ENCODE measurements at places on chromosomes 12 and 14.
A peak's percentile ranks its signal among the peaks of the same experiment; 100 is the strongest.

DNA sequence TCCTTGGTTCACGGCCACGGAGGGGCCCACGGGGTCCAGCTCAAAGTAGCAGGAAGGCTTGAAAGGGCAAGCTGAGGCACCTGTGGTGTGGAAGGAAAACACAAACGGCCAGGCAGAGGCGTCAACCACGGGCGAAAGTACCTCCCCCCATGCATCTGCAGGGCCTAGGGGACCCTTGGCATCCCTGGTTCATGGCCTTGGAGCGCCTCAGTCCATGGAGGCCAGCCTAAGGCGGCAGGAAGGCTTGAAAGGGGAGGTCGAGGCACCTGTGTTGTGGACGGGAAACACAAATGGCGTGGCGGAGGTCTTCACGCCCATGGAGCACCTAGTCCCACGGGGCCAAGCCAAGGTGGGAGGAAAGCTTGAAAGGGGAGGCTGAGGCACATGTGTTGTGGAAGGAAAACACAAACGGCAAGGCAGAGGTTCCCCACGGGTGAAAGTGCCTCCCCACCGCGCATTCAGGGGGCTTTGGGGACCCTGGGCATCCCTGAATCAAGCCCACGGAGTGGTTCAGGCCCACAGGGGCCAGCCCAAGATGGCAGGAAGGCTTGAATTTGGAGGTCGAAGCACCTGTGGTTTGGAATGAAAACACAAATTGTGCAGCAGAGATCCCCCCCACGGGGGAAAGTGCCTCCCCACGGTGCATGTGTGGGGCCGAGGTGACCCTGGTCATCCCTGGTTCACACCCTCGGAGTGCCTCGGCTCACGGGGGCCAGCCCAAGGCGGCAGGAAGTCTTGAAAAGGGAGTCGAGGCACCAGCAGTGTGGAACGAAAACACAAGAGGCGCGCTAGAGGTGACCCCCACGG lies 380.8 kb downstream of the ALG10 start:
- no peak for DNase-seq

DNA sequence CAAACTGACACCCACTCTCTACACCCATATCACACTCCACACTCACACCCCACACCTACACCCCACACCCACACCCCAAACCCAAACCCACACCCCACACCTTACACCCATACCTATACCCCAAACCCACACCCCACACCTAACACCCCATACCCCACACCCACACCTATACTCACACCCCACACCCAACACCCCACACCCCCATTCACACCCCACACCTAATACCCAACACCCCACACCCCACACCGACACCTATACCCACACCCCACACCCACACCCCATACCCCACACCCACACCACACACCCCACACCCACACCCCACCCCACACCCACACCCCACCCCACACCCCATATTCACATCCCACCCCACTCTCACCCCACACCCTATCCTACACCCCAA lies 38.5 kb downstream of the TMEM120B start:
- no peak for DNase-seq

DNA sequence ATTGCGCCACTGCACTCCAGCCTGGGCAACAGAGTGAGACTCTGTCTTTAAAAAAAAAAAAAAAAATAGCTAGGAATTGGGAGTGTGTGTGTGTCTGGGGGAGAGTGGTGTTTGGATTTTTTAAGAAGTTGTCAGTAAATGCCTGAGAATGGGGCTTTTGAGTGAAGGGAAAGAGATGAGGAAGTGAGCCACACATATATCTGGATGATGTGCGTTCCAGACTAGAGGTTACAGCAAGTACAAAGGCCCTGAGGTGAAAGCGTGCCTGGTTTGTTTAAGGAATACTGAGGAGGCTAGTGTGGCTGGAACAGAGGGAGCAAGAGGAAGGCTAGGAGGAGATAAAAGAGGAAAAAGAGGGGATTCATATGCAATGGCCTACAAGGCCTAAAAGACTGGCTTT lies 70.0 kb downstream of the PAPLN start:
- no peak for DNase-seq

- no peak for DNase-seq
Measured at GRCh38 chr12:1206118-1206734, 215.2 kb downstream of the ERC1 start.

GRCh38 chr12:131379738-131380137 lies 331.2 kb upstream of the SFSWAP start:
- no peak for DNase-seq

- no peak for DNase-seq
Measured at GRCh38 chr14:92607251-92607650, 93.7 kb downstream of the RIN3 start.

- DNase-seq = no peak
Measured at GRCh38 chr14:58777541-58777979, 139.8 kb downstream of the DACT1 start.

- DNase-seq = no peak
Measured at GRCh38 chr12:46049665-46050064, 59.3 kb upstream of the SCAF11 start.

GRCh38 chr12:66620026-66620425 lies 58.9 kb downstream of the GRIP1 start:
- DNase-seq = no peak

GRCh38 chr12:25459541-25459951 lies 93.5 kb downstream of the LMNTD1 start:
- no peak for DNase-seq

GRCh38 chr12:47783024-47783755 lies 10.2 kb downstream of the SLC48A1 start:
- DNase-seq = no peak

DNA sequence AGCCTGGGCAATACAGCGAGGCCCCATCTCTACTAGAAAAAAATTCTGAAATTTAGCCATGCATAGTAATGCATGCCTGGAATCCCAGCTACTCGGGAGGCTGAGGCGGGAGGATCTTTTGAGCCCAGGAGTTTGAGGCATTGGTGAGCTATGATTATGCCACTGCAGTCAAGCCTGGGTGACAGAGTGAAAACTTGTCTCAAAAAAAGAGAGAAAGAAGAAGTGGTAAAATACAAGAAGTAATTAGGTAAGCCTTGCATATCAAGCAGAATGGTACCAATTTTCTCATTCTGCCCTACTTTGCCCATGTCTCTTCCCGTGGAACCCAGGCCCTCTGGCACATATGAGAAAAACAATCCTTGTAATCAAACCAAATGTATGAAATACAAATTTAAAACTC lies 70.7 kb downstream of the SUSD6 start:
- no peak for DNase-seq

- peak; percentile 17 for DNase-seq
Measured at GRCh38 chr12:109544955-109545531, 28.3 kb downstream of the MMAB start.

GRCh38 chr14:29930283-29930682 lies 2.6 kb upstream of the PRKD1 start:
- DNase-seq = no peak

DNA sequence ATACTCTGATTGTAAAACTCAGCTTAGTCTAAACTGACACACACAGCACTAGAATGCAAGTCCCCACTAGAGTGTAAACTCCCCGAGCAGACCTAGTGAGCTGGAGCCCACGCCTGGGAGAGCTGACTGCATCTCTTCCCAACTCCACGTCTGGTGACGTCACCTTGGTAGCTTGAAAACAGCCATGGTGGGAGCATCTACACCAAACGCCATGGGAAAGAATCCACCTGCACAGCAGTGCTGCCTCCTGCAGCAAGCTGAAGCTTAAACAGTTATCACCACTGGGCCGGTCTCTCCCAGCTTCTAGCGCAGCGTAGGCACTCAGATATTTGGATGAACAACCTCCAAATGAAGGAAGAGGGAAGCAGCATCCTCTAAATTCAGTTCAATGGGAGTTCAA lies 4.3 kb upstream of the PAPLN start:
- DNase-seq = no peak

DNA sequence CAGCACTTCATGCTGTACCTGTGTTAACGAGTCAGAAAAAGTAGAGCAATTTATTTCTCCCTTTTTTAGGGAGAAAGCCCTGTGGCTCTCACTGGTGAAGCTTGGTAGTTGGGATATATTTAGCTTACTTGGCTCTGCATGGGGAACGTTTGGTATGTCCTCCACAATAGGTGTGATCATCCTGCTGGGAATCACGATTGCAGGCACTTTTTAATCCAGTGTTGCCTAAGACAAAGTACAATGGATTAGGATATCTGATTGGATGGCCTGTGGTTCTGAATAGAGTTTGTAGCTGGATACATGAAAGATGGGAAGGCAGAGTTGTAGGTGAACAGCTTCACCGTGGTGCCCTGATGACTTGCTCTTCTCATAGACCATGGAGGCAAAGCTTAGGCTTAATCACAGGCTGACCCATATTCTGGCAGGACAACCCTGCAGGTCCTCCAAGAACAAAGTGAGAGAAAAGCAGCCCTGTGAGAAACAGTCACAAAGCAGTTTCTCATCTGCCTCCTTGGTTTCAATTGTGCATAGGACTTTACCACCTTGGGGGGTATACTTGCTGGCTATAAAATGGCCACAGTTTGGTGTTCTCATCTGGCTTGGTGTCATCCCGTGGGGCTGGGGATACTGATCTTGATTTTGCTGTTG lies 7.5 kb downstream of the RESF1 start:
- DNase-seq = no peak

DNA sequence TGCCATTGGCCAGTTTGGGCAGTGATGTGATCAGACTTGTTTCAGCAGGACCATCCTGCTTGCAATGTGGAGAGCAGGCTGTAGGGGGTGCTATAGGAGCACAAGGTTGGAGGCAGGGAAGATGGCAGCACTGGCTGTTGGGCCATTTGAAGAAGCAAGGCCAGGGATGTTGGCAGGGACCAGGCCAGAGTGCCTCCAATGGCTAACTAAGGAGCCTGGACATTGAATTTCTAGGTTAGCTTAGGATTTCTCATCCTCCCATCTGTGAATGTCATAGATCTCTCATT lies 23.5 kb downstream of the FGF23 start:
- DNase-seq = peak; percentile 58

- no peak for DNase-seq
Measured at GRCh38 chr12:76144245-76144549, 59.7 kb upstream of the NAP1L1 start.

GRCh38 chr14:88146881-88147649 lies 142.1 kb downstream of the GPR65 start:
- no peak for DNase-seq

- no peak for DNase-seq
Measured at GRCh38 chr14:101481557-101481956, 79.7 kb upstream of the DIO3 start.

GRCh38 chr12:108822497-108823205 lies 34.7 kb downstream of the SSH1 start:
- no peak for DNase-seq

GRCh38 chr14:61229475-61229888 lies 51.7 kb downstream of the TMEM30B start:
- no peak for DNase-seq

DNA sequence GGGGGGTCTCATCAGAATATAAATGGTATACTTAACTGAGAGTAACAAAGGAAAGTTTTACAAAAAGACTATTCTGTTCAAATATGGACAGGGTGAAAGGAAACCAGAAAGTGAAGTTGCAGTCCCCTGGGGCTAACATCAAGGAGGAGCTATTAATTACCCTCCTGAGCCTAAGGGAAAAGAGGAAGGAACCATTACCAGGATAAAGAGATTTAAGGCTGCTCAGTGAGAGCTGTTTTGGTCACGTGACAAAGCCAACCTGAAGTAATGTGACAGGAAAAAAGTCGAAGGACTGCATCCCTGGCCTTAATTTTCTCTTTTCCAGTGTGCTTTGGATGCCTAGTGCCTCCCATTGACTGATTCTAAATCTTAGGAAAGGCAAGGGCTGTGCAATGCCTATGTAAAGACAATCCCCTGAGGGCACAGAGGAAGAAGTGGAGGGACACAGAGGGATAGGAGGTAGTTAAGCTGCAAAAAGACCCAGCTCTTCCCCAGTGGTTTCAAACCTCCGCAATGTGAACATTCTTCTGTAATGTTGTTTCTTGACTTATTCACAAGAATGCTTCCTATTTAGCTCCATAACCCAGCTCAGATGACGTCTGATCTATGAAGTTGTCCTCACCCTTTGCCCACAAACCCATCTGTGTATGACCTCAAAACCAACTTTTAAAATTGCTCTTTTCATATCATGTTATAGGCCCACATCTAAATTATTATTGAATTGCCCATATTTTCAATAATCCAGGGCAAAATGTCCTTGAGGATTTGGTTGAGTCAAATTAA lies 187.7 kb upstream of the DCN start:
- DNase-seq = no peak

DNA sequence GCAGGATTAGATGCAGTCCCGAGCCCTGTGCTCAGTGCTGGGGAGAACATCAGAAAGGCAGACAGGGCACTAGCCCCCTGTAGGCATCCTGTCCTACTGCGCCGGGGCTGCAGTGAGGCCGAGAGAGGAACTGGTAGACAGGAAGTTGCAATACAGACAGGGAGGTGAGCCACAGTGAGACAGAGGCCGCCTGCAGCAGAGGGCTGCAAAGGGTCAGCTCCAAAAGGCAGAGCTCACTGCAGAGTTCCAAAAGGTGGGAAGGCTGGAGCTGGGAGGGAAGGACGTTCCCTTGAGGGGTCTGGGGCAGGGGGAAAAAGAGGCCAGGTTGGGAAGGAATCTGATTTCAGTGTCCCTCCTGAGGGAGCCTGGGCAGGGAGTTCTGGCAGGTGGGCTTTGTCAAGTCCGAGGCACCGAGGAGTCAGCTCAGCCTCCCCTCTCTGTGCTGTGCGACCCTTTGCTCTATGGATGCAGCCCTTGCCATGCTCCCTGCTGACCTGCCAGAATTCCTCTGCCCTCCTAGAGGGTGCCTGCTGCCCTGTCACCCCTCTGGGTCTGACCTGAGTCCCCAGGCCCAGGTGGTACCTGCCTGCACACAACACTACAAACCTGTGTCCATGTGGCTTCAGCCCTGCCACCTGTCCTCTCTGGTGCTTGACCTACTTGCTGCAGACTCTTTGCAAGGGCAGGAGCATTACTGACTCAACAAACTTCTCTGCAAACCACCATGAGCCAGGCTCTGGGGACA lies 63.5 kb downstream of the PRMT8 start:
- no peak for DNase-seq

GRCh38 chr14:93926245-93926872 lies 785 bp upstream of the FAM181A start:
- no peak for DNase-seq

GRCh38 chr14:20751963-20752562 lies 6.4 kb downstream of the EDDM3A start:
- DNase-seq = no peak

DNA sequence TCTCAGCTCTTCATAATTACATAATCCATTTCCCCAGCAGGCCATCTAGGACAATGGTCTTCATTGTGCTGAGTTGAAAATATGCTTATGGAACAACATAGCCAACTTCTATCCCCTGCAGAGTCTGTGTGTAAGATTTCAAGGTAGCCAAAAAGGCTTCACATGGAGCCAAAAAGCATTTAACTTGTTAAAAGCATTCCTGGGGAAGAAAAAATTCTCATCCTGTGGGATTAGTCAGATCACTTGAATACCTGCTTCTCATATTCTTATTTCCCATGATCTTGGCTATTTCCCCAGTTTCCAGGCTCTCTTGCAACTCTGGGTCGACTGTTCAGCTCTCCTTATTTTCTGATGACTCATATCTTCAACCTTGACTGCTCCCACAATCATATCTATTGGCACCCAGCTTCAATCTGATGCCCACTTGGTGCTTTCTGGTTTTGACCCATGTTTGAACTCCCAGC lies 178.9 kb downstream of the KLHL28 start:
- DNase-seq = no peak

All from activated CD4-positive, alpha-beta T cell treated with anti-CD3 and anti-CD28 coated beads, Interleukin-2, amount 50 U/mL, for 16 hours (primary cell).